ENCODE measurements at places on chromosomes 5 and 9. TPM values are rescaled to one million over a fixed set of nuclear protein-coding genes. Genes with fewer than 3 reads are reported as not detected.

DNA sequence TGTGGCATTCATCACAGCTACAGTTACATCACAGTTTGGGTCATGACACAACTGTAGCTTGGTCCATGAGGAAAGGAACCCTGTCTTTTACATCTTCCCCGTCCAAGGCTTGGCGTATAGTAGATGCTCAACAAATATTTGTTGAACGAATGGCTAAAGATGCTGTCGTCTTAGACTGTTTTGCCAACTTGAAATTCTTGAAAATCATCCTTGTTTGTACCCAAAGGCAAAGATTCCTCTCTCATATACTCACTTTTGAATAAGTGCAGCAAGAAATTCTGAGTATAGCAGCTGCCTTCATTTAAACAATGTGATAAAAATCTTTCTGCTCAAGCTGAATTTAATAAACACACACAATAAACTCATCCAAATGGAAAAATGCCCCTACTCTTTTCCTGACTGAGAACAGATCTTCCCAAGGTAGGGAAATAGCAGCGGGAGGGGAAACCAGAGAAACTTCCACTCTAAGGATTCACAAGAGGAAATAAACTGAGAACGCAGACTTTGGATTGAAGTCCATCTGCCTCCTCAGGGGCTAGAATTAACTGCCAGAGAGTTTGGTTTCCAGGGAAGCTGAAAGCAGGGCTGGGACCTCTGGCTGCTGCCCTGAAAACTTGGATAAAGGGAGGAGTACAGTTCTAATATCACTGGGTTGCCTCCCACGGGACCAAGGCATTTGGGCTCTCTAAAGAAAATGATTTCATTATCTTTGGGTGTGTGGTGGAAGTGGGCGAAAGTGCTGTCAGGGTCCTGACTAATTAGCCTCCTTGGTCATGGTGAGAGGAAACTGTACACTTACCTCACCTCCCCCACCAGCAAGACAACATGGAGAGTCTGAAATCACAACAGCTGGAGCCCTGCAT, 99.1 kb downstream of the DPYSL3 start:
- DNase-seq, result no peak

GRCh38 chr5:76942581-76942980, 10.3 kb upstream of the CRHBP start:
- peak; percentile 88 for DNase-seq

DCANP1 gene
- not detected for total RNA-seq

DIRAS2 gene
- total RNA-seq, result 0.57 TPM

GRCh38 chr5:72940082-72940481, 15.8 kb upstream of the FCHO2 start:
- no peak for DNase-seq

- DNase-seq, result no peak
Measured at GRCh38 chr5:91032125-91032524, 351.0 kb downstream of the ARRDC3 start.
